ENCODE measurements at places on chromosomes 2 and 18.

DNA sequence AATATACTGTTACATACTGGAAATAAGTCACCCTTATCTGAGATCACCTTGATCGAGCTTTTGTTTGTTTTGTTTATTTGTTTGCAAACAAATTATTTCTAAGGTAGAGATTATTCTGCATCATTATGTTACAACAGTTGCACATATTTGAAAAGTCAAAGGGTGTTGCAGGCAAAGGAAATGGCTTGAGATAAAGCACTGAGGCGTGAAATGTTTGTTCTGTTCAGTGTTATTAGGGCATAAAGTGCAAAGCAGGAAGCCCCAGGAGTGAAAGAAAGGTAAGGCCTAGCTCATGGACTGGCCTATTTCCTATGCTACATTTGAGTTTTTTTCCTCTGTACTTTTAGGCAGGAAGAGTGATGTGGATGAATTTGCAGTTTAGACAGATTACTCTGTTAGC lies 1815.6 kb upstream of the LRRTM1 start:
- no peak for DNase-seq

DNA sequence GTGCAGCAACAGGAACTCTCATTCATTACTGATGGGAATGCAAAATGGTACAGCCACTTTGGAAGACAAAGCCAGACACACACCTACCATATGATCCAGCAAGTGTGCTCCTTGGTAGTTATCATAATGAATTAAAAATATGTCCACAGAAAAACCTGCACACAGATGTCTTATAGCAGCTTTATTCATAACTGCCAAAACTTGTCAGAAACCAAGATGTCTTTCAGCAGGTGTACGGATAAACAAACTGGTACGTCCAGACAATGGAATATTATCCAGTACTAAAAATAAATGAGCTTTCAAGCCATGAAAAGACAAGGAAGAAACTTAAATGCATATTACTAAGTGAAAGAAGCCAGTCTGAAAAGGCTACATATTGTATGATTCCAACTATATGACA lies 50.4 kb downstream of the CHMP3 start:
- DNase-seq: no peak

DNA sequence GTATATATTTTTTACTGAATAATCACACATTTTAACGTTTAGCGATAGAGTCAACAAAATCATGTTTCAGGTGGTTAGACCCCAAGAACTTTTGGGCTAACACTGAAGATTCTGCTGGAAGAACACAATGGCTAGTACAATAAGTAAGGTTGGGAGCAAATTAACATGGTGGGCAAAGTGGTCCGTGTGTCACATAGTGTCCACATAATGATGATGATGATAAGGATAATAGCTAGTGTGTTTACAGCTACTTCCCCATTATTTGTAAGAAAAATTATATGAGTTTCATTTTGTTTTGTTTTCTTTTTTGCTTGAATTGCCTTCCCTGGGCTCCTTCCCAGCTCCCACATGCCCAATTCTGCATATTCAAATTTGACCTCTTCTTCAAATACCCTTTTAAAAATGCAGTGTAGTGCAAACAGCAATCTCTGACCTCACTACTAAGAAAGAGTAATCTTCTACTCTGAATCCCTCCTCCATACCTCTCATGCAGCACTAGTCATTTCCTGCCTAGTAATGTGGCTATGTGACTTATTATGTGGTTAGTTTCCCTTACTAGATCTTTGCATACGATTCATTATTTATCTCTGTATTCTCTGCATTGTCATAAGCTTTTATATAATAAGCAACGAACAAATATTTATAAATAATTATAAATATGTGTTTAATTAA lies 16.9 kb upstream of the VPS54 start:
- DNase-seq: peak; percentile 69

GRCh38 chr2:204109681-204110080 lies 173.1 kb downstream of the ICOS start:
- no peak for DNase-seq

DNA sequence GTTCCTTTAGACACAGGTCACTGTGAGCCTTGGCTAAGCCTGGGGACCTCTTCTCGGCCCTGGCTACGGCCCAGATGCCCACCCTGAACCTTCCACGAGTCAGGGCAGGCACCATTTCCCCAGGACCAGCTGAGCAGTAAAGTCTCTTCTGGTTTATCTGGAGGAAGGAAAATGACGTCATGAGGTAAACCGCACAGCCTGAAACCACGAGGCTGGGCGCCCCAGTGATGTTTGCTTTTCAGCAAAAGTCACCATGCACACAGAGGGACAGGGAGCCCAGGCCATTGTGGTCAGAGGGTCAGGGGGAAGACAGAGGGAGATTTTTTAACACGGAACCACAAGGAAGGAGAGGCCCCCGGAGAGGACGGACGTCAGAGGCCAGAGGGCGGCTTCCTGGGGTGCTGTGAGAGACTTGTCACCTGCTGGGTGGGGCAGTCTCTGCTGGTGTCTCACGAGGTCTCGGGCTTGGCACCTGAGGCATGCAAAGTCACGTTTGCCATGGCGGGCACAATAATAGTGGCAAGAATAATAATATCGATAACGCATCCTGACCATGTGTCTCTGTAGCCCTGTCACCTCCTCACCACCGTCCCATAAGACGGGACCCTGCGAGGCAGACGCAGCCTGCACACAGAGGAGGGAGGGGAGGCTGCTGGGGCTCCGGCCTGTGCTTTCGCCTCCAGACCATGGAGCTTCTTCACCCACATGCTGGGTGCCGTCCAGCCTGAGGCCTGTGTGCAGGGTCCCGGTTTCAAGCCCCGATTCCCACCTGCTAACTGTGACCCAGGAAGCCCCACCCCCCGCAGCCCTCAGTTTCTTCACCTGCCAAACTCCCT lies 33.2 kb upstream of the FOSL2 start:
- peak; percentile 91 for DNase-seq

- no peak for DNase-seq
These were observed 33.8 kb downstream of the TEX51 start for GRCh38 chr2:126932529-126932928.

DNA sequence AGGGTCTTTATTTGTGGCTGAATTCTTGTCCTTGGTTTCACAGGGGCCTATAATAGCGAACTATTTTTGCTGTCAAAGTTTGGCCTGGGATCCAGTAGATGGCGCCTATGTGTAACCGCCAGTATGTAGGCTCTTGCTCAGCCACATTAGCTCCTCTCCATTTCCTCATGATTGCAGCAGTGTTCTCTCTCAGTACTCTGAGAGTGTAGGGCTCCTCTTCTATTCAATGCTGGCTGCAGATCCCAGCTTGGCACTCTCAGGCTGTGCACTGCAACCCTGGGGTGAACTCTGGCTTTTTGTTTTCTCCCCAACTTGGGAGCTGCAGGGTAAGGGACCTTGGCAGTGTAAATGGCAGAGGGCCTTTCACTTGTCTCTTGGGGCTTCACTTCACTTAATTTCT lies 344.6 kb upstream of the CHAC2 start:
- no peak for DNase-seq

DNA sequence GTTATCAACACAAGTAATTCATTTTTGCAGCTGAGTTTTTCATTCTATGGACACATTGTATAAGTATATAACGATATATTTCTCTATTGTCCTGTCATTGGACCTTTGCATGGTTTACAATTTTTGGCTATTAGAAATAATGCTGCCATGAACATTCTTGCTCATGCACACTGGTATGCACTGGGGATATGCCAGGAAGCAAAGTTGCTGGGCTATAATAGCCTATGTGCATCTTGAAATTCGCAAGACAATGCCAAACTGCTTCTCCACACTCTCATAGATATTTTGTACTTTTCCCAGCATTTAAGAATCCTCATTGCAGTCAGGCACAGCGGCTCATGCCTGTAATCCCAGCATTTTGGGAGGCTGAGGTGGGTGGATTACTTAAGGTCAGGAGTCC lies 852.6 kb upstream of the ID2 start:
- DNase-seq: no peak

Data from CD4-positive, alpha-beta T cell treated with Interleukin-21 for 1 hour (primary cell).